Renal pelvis (tissue), 12 donors: ENCODE measurements at places on chromosomes 1 and 21.

GRCh38 chr1:225596736-225597135 lies 56.2 kb downstream of the ENAH start:
- DNase-seq, result no peak

- DNase-seq, result no peak
These were observed 63.7 kb upstream of the B3GALNT2 start for GRCh38 chr1:235567812-235568503.

- no peak for DNase-seq
These were observed 122.6 kb upstream of the TNFSF4 start for GRCh38 chr1:173329726-173330125.

DNA sequence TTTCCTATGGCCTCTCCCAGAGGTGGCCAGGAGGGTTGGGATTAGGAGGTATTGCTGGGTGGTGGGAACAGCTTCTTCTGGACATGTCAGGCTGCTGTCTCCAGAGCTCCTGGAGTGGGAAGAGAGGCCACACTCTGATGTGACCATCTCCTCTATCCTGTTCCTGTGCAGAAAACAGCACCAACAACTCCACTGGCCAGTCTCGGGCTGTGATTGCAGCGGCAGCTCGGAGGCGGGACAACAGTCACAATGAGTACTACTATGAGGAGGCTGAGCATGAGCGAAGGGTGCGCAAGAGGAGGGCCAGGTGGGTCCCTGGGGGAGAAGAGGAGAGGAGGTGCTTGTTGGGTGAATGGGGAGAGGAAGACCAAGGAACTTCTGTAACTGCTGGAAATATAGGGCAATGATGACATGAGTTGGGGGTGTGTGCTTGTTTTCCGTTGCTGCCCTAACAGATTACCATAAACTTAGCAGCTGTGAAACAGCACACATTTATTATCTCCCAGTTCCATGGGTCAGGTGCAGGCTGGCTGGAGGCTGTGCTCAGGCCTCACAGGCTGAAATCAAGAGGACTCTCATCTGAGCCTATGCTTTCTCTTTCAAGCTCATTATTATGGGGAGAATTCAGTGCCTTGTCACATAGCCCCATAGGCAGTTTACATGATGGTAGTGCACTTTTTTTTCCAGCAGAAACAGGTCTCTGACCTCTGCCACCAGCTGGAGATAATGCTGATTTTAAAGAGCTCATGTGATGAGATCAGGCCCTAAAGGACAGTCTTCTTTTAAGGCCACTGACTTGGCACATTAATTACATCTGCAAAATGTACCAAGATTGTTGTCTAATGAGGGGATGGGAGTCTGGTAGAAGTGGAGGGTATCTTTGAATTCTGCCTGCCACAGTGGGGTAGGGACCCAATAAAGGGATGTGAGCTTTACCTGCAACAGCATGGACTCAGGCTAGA lies 20.8 kb downstream of the VANGL2 start:
- no peak for DNase-seq

DNA sequence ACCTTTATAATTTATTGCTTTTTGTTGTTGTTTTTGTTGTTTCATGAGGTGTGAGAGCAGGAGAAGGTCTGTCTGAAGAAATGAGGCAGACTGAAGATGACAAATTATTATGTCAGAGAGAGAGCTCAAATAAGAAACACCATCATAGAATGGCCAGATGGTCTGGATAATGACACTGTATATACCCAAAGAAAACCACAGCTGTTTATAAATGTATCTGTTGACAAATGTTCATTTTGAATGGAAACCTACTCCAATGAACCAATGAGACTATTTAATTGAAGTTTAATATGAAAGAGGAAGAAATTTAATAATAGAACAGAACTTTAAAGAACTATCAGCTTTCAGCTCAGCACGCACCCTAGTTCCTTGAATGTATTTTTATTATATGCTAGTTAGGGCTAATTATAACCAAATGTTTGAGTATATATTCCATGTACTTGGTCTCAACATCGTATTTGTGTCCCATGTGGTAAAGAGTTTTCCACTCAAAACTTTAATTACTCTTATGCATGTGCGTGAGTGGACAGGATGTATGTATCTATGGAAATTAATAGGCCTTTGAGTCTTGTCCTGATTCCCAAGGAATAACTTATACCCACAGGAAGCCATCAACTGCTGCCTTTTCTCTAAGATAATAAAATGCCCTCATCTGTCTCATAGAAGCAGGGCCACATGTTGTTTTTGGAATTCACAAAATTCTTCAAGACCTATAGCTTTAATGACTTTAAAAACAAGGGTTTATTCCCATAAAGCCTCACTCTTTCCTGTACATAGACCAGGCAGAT lies 202.7 kb downstream of the KCNK2 start:
- DNase-seq, result no peak

- DNase-seq, result no peak
These were observed 191.4 kb downstream of the DAB1 start for GRCh38 chr1:57232500-57232899.

DNA sequence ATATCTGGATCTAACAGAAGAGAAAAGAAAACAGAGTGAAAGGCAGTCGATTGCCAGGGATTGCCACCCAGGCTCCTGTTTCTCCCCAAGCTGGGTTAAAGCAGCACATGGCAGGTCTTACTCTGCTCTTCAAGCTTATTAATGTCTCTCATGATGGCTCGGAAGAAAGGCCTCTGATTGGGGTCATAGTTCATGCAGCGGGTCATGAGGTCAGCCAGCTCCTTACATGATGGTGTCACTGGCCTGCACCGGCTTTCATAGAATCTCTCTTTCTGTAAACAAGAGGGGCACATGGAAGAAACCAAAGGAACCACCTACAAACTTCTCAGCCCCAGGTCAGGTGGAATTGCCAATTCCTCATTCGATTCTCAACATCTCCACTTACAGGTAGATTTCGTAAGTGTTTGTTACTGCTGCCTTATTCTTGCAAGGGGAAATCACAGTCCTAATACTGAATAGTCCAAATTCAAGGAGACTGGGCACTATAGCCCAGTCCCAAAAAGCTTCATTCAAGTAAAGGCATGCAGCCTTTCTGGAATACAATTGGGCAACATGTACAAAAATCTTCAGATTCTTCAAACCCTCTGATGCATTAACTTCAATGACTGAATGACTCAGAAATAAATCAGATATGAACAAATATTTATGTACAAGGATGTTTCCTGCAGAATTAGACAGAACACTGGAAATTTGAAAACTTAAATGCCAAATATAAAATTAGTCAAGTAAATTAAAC lies 96.6 kb downstream of the RAVER2 start:
- DNase-seq, result no peak

- no peak for DNase-seq
These were observed 43.6 kb upstream of the ACTL8 start for GRCh38 chr1:17711577-17711910.

DNA sequence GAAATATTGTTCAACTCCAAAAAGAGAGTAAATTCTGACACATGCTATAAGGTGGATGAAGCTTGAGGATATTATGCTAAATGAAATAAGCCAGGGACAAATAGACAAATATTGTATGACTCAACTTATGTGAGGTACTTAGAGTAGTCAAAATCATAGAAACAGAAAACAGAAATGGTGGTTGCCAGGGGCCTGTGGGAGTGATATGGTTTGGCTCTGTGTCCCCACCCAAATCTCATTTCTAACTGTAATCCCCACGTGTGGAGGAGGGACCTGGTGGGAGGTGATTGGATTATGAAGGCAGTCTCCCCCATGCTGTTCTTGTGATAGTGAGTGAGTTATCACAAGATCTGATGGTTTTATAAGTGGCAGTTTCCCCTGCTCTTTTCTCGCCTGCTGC lies 24.7 kb upstream of the DISP1 start:
- DNase-seq, result no peak

- DNase-seq, result no peak
These were observed 310.1 kb downstream of the DPYD start for GRCh38 chr1:97610748-97611147.

DNA sequence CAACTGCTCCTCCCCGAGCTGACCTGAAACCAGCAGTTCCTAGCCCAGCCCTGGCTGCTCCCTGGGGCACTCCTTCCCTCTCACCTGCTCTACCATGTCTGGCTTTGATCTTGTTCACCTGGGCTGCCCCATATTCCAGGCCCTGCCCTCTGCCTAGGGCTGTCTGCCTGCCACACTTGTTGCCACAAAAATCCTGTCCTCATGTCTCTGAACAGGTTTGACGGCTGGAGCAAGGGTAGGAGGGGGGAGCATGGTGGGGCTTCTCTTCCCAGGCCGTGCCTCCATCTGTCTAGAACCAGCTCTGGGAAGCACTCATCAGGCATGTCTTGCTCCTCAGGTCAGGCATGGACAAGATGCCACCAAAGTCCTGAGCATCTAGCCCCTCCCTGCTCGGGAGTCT lies 44.3 kb upstream of the WNT2B start:
- no peak for DNase-seq

DNA sequence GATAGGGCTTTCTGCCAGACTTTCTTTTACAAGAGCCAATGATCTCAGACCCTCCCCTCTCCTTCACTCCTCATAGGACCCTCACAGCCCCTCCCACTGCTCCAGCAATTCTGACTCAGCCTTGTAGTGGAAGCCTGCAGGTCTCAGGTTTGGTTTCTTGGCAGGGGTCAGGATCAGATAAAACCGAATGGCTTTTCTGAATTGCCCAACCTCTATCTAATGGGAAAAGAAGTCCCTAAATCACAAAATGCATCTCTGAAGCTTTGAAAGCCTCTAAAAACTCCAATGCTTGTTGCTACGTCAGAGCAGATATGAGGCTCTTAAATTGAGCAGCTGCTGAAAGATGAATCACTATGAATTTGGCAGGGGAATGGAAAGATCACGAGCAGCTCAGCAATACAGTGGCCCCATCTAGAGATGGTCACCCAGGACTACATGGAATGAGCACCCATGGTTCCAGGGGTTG lies 74.5 kb downstream of the NID1 start:
- no peak for DNase-seq

GRCh38 chr21:41315726-41316125 lies 875 bp upstream of the FAM3B start:
- DNase-seq, result no peak

DNA sequence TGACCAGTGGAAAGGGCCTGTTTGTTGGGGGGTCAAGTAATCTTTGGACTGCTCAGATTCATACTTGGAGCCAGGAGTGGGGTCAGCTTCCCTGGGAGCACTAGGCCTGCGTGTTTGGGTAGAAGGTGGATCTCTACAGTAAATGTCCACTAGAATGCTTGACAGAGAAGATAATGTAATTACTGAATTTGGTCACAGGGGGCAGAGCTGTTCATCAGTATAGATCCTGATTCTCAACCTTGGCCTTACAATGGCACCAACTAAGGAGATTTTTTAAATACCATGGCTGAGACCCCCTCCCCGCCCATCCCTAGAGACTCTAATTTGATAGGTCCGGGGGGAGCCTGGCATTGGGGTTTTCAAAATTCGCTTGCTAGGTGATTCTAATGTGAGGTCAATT lies 217.5 kb upstream of the PLXNA2 start:
- DNase-seq, result no peak

DNA sequence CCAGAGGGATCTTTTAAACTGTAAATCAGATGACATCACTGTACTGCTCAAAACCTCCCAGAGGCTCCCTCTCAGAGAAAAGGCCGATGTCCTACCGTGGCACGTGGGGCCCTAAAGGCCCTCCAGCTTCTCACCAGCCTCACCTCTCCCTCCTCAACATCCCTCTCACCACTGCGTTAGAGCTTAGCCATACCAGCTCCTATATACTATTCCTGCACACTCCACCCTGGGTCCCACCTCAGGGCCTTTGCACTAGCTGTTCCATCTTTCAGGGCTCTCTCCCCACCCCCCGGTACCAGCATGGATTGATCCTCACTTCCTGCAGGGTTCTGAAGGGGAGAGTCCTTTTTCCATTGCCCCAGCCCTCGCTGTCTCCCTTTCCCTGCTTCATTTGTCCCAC lies 111.8 kb downstream of the KAZN start:
- DNase-seq, result no peak

DNA sequence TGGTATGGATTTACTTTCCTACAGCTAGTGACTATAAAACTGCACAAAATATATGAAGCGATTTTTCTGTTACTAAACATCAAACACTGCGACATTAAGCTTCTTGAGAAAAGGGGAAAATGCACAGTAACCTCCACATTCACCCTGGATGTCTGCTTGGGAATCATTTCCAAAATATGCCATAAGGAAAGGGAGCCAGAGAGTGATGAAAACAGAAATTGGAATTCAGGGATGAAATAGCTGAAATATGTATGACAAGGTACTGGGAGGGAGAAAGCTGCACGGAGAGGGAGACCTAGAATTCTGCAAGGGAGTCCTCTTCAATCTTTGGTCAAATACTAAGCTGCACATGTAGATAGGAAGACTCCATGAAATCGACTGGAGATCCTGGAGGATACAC lies 31.6 kb upstream of the RAB3GAP2 start:
- no peak for DNase-seq

- no peak for DNase-seq
These were observed 157.3 kb upstream of the RUNX1 start for GRCh38 chr21:35206141-35207125.

GRCh38 chr1:98325646-98326440 lies 335.7 kb upstream of the SNX7 start:
- DNase-seq, result no peak

GRCh38 chr1:24060482-24060881 lies 51.5 kb downstream of the MYOM3 start:
- no peak for DNase-seq

DNA sequence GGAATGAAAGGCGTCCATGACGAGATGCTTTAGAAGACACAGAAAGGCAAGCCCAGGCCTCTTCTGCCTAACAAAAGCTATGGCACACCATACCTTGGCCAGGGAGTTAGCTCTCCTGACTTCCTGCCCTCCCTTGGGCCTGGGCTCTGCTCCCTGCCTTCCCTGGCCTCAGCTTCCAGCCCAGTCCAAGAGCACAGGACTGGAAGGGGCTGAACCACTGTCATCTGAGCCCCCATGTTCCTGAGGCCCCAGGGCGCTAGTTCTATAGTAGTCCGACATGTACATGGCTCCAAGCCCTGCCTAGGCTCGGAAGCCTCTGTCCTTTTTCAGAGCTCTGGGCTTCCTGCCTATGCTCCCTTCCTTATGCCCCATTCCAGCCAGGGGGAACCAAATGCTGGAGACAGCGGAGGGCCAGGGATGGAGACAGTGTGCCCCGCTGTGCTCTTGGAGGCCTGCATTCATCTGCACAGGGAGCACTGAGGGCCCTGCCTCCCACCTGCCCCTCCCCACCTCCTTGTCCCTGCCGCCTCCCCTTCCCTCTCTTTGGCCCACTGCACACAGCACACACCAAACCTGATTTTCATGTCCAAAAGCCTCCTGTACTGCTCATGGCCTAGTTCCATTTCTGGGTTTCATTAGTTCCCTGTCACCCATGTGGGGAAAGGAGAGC lies 240.1 kb downstream of the RHOU start:
- DNase-seq, result no peak

DNA sequence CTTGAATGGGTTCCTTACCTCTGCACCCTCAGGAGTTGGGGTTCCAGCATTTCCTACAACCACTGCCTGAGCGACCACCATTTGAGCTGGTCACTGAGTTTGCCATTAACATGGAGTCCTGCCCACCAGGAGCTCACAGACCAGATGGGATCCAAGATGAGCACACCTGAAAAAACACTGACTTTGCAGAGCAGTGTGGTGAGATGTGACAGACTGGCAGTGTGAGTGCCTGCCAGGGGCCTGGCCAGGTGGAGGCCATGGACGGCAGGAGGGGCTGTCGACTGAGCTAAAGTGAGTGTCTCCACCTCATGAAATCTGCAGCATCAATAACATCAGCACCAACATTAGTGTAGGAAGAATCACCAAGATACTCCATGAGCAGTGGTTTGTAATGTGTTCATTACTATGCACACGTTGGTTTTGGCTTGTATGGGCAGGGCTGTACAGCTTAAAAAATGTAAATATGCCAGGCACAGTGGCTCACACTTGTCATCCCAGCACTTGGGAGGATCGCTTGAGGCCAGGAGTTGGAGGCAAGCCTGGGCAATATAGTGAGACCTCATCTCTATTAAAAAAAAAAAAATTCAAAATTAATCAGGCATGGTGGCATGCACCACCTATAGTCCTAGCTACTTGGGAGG lies 12.2 kb upstream of the MIXL1 start:
- no peak for DNase-seq
